ENCODE measurements at places on chromosomes 12 and 14.

DNA sequence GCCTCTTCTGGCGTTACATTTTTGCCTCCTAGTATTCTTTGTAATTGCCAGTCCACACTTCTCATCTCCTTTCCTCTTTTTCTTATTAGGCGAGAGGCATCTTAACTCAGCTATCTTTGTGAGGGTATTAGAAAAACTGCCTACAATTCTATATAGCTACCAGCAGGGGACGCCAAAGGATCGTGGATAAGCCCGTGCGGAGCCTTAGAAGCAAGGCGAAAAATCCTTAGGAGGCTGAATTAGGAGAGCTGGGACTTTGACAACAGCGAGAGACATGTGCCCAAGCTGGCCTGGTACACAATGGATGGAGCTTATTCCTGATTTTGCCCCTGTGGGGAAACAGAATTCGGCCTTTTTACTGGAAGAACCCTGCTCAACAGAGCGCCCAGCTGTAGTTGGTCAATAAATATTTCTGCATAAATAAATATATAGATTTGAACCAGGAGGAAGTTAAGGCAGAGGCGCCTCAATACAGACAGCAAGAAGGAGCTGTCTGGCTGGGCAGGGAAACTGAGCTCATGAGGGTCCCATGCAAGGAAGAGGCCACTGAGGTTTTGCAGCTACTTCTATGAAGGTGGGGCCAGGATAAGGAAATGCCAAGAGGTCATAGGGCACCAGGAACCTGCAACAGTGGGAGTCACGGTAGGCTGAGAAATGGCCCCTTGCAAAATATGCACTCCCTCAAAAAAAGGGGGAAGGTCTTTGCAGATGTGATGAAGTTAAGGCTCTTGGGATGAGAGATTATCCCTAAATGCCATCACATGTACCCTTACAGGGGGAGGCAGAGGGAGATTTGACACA is 14.6 kb upstream of the RBM19 start:
- DNase-seq, result peak; percentile 58

GRCh38 chr12:102479099-102479885 is 1.1 kb downstream of the IGF1 start:
- no peak for DNase-seq

- DNase-seq, result no peak
Observed at GRCh38 chr12:26782372-26783130, 50.4 kb downstream of the ITPR2 start.

DNA sequence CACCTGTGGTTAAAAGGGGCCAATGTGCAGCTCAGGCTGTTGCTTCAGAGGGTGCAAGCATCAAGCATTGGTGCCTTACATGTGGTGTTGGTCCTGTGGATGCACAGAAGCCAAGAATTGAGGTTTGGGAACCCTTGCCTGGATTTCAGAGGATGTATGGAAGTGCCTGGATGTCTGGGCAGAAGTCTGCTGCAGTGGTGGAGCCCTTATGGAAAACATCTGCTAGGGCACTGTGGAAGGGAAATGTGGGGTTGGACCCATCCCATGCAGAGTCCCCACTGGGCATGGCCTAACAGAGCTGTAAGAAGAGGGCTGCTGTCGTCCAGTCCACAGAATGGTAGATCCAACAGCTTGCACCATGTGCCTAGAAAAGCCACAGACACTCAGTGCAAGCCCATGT is 36.6 kb downstream of the PCNX1 start:
- DNase-seq, result no peak

DNA sequence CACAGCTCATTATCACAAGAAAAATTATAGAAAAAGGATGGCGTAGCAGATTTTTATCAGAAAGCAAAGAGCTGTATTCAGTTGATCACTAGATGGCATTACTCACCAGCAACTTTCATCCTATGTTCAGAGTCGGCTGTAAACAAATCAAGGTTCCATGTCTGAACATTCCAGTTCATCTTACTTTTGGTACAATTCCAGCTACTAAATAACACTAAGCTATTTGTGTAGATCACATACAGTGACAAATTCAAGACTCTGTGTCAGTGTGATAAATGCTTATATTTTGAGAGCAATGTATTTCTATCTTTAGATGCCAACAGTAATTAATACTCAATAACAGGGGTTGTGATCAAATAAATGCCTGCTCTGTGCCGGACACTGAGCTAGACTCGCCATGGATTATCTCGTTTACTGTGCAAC is 30.1 kb downstream of the NRDE2 start:
- no peak for DNase-seq
